ENCODE measurements at places on chromosomes 7 and 10.

DNA sequence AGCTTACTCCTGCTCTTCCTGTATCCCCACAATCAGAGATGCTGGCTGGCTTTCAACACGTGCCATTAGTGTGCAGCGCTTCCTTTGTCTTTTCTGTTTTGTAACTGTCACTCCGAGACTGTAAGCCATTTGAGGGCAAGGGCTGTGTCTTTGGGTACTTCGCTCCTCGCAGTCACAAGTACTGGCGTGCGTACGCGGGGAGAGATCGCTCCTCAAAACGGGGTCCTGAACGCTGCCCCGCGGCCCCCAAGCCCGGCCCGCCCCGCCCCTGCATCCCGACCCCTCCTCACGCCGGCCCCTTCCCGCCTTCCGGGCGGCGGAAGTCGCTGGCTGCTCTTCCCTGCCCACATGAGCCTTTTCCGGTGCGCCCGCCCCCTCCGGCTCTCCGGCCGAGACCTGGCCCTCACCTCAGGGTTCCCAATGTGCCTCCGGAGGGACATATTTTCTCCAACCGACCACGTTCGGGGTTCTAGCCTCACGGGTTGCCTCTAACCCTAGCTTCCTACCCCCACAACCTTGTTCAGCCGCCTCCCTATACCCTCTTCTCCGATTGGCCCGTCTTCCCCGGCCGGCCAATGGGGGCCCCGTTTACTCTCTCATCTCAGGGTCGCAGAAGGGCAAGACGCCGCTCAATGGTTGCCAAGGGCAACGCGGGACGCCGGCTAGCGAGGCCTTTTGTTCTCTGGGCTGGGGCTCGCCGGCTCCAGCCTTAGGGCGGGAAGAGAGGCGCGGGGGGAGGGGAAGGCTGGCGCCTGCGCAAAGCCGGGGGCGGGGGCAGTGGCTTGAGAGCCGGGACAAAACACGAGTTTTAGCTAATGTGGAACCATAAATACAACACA, at the start of gene CEP41:
Gene CEP41, minus strand, starts transcription at position 490 of the 839 bp plus-strand sequence. Its CDS starts 50 bp downstream, at position 440.
- peak; percentile 93 for DNase-seq

GRCh38 chr10:4931587-4931986, 31.6 kb upstream of the AKR1C1 start:
- no peak for DNase-seq

- DNase-seq = no peak
These were observed 14.0 kb upstream of the HBP1 start for GRCh38 chr7:107154826-107155225.

GRCh38 chr10:60942134-60942787, 1.7 kb downstream of the RHOBTB1 start:
- DNase-seq = no peak

DNA sequence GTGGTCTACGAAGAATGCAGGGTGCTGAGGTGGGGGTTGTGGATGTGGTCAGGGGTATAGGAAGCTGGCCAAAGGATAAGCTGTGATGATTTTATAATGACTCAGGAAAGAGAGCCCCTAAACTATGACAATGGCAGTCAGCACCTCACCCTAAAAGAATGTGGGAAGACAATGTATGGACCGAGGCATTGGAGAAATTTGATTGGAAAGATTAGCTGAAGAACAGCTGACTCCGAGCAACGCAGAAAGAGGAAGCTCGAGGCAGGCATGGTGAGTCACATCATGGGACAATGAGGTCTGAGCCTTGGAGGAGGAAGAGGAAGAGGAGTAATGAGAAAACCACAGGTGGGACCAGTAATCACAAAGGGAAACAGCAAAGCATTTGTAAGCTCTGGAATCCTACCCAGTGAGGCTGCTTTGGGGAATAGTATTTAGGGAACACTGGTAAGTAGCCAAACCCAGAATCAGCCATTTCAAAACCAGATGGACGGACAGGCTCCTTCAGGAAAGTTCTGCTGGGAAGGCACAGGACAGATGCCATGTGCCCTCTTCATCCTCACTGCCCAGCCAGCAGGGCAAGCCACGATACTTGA, 295.4 kb downstream of the PRPF18 start:
- DNase-seq = no peak

DNA sequence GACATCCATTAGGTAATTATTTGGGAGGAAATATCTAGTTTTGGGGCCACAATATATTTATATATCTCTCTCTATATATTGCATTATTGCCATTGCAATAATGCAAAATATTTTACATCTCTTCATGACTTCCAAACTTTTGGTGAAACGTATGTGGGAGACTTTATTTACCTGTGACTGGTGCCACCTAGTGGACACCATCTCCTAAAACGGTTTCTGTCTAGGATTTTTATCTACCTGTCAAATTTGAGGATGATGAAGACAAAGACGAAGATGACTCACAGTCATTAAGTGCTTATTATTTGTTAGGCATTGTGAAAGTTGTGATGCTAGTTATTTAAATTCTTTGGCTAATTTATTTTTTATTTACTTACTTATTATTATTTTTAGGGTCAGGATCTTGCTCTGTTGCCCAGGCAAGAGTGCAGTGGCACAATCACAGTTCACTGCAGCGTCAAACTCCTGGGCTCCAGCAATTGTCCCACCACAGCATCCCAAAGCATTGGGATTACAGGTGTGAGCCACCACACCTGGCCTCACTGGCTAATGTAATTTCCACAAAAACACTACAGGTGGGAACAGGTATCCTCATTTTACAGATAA, 18.7 kb upstream of the CBLL1 start:
- peak; percentile 5 for DNase-seq

- no peak for DNase-seq
These were observed 31.1 kb downstream of the CELF2 start for GRCh38 chr10:11048707-11049278.

GRCh38 chr10:3495281-3495680, 289.7 kb downstream of the KLF6 start:
- no peak for DNase-seq

DNA sequence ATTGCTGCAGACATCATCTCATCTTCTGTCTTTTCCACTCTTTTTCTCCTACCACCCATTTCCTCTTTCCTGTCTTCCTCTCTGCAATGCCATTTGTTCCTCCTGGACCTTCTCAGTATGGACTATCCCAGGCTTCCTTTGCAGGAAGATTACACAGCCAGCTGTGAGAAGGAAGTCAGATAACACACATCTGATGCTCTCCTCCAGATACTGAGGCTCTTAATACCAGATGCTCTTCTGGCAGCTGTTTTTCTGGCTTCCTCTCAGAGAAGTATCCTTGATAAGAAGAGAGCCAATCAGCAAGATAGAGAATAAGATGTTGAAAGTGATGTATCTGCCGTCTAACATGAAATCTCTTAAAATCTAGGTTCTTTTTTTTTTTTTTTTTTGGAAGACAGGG, 14.4 kb downstream of the KIAA1217 start:
- no peak for DNase-seq

- no peak for DNase-seq
These were observed 58.6 kb downstream of the PLXDC2 start for GRCh38 chr10:19874791-19875190.

GRCh38 chr7:99106821-99107241, 37.1 kb downstream of the SMURF1 start:
- no peak for DNase-seq

DNA sequence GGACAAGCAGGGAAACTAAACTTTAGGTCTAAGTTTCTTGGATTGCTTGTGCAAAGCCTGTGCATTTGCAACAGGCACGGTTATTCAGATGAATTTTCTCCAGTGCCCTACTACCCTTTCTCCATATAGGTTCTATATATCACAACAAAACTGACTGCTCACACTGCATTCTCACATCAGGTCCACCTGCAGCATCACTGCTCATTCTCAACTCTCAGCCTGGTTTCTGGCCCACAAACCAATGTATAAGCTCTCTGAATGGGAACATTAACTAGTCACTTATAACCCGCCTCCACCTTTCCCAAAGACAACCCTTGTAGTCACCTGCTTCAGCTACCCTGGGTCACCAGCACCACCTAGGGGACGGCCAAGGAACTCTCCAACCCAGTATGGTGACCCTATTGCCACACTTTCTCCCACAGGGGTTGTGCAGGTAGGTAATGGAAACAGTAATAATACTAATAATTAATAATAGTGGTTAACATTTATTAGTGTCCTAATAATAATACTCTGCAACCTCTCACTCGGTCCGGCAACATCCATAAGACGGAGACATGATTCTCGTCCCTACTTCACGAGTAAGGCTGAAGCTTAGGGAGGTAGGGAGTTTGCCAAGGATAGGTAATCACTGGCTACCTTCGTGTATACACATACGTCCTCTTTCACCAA, 97.3 kb downstream of the CLEC2L start:
- peak; percentile 43 for DNase-seq

DNA sequence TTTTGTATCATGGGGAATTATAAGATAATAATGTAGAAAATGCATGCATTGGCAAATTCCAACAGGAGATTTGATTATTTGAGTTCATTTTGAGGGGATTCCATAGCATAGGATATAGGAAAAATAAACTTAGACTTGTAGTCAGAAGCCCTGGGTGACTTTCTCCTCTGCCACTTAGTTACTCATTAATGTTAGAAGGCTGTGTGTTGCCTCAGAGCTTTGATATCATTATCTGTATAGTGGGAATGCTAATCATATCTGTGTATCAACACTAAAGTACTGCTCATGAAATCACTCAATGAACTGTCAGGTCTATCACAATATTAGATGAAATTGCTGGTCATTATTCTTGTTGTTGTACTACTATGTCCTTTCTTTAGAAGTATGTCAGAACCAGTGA, 23.0 kb upstream of the TEX47 start:
- no peak for DNase-seq

GRCh38 chr7:93148144-93148543, at the start of gene SAMD9L:
Gene SAMD9L, minus strand, starts transcription at chr7:93148385. Its CDS starts 12,414 bp downstream, at chr7:93135971.
- no peak for DNase-seq

GRCh38 chr7:142813226-142813625, 41.6 kb upstream of the EPHB6 start:
- DNase-seq = no peak

DNA sequence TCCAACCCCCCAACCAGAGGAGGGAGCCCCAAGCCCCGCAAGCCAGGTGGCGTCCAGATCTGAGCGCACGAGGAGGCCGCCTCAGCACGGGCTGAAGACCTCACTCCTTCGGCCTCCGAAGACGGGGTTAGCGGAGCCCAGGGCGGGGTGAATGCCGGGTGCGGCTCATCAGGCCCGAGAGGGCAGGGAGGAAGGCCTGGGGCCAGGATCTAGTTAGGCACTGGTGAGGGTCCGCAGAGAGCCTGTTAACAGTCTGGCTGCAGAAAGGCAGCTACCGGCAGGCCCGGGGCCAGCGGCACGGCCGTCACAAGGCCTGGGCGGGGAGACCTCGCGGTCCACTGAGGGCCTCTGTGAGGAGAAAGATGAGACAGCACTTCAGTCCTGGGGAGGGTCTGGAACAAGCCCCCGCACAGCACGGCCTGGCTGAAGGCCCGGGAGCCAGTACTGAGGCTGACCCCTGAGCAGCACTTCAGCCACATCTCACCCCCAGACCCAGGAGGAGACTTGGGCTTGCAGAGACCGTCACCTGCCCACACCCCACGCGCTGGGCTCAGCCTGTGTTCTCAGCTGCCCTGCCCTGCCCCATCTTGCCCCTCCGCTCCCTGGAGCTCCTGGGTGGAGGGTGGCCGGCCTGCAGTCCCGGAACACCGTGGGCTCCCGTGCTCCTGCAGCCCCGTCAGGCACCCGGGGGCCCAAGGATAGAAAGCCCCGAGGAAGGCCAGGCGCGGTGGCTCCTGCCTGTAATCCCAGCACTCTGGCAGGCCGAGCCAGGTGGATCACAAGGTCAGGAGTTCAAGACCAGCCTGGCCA, 193.2 kb downstream of the ELFN1 start:
- no peak for DNase-seq

DNA sequence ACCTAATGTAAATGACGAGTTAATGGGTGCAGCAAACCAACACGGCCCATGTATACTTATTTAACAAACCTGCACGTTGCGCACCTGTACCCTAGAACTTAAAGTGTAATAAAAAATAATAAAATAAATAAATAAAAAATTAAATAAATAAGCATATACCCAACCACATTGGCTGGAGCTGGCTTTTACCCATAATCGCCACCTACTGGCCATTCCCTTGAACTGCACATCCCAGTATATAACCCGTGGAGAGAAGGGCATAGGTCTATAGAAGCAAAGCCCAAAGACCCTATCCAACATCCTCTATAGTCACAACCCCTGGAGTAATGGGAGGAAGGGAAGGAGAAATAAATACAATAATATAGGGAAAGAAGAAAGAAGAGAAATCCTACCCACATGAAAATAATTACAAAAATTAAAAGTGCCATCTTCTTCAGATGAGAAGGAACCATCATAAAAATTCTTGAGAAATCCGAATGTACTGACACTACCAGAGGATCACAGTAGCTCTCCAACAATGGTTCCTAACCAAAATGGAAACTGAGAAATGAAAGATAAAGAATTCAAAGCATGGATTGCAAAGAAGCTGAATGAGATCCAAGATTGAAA, 65.6 kb downstream of the TWIST1 start:
- no peak for DNase-seq

DNA sequence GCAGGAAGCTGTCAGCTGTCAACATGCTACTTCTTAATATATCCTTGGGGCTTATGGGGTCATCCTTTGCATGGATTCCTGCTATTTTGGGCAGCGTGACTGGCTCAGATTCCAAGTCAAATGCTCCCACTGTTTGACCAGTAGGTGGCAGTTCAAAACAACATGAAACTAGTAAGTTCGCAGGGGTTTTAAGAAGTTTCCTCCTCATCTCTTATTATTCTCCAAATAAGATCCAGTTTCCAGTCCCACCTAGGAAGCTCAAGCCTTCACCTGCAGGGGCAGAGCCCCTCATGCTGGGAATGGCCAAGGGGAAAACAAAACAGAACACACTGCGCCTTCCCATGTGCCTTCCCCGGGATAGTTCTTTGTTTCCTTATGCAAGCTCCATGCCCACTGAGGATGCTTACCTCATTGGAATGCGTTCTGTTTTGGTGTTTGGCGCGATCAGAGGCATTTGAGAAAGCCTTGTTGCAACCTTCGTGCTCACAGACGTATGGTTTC, 259.8 kb downstream of the GLI3 start:
- no peak for DNase-seq

- no peak for DNase-seq
These were observed 23.0 kb upstream of the C7orf33 start for GRCh38 chr7:148567524-148567923.

- DNase-seq = no peak
These were observed 18.7 kb downstream of the MGAM2 start for GRCh38 chr7:142130267-142130666.

GRCh38 chr10:61835946-61836887, 65.3 kb upstream of the ARID5B start:
- DNase-seq = no peak

DNA sequence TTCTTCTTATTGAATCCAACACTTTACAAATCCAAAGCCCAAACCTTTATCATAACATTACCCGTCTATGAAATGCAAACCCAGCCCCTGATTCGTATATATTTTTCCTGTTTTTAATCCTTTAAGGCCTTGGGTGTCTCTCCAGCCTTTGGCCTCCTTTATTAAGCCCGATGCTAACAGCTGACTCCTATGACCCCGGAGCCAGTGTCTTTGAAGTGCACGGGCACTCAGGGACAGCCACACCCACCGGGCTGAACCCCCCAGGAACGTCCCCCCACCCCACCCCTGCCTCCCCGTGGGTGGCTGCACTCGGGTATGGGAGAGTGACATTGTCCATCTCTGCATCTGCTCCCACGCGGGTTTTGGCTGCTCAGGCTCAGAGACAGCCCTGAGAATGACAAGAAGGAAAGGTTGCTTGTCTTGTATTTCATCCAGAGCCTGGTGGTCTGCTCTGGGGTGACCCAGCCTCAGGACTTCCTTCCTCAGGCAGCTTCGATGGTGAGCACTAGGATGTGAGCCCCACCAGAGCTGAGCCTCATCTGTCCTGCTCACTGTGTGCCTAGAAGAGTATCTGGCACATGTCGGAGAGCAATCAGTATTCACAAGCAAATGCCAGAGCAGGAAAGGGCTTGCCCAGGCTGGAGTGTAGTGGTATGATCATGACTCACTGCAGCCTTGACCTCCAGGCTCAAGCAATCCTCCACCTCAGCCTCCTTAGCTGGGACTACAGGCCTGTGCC, 210.4 kb downstream of the SKIDA1 start:
- no peak for DNase-seq

All from stimulated activated CD8-positive, alpha-beta memory T cell treated with anti-CD3 and anti-CD28 coated beads, Interleukin-4, amount 100 ng/mL, for 24 hours (primary cell).